ENCODE measurements at places on chromosomes 3 and 15. TPM values are rescaled to one million over a fixed set of nuclear protein-coding genes. Genes with fewer than 3 reads are reported as not detected.

The COL8A1 gene
- total RNA-seq = 12.4 TPM

GRCh38 chr15:31269816-31270575 lies 56.6 kb upstream of the KLF13 start:
- no peaks in the 10 kb centered on the region for H3K27me3 ChIP-seq
- H3K36me3 ChIP-seq = no peaks in the 10 kb centered on the region
- no peak overlapping the region for H3K27ac ChIP-seq
- no peak for DNase-seq
- H3K4me3 ChIP-seq = no peak overlapping the region

The SLC2A2 gene
- total RNA-seq = not detected

The KCNMB2 gene
- 4.0 TPM for total RNA-seq

GRCh38 chr15:27438403-27439375 lies 467.7 kb downstream of the GABRG3 start:
- H3K4me1 ChIP-seq = no peaks in the 10 kb centered on the region
- H3K27ac ChIP-seq = no peak overlapping the region
- no peaks in the 10 kb centered on the region for H3K27me3 ChIP-seq

The CLRN1 gene
- not detected for total RNA-seq

All from heart right ventricle (tissue), 16 donors.